NCI-H2029 (cell line): ENCODE measurements at places on chromosomes 3 and 15.

- DNase-seq: no peak
Observed at GRCh38 chr3:43759297-43759782, 68.6 kb downstream of the ABHD5 start.

- no peak for DNase-seq
Observed at GRCh38 chr3:84194029-84194428, 764.8 kb upstream of the CADM2 start.

DNA sequence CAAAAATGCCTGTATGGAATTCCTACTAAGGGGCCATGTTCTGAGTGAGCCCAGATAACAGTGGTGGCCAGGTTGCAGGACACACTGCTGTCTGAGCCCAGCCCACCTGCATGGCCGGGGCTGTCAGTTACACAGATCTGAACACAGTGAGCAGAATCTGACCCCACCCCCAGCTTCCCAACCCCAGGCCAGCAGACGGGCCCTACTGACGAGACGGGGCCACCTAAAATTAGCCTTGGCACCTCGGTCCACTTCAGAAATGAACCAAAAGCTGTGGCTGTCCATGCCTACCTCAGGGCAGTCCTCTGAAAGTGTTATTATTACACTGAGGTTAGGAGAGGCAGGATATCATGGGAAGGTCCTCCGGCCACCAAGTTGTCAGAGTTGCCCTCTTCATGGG, 51.8 kb downstream of the LMCD1 start:
- no peak for DNase-seq

DNA sequence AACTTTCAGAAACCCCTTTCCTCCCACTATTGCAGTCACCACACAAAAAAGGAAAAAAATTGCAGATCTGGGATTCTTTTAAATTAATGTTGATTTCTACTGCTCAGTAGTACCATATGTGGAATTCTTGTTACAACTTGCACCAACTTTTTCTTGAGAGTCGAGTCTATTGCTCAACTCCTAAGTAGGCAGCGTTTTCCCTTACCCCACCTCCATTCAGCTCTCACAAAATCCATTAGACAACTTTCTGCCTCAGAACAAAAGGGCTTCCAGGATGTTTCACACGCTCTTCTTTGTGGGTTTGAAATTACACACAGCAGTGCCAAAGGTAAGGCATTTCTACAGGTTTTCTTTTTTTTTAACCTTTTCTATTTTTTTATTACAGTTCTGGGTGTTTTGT, 179.5 kb downstream of the ANXA2 start:
- DNase-seq: no peak

DNA sequence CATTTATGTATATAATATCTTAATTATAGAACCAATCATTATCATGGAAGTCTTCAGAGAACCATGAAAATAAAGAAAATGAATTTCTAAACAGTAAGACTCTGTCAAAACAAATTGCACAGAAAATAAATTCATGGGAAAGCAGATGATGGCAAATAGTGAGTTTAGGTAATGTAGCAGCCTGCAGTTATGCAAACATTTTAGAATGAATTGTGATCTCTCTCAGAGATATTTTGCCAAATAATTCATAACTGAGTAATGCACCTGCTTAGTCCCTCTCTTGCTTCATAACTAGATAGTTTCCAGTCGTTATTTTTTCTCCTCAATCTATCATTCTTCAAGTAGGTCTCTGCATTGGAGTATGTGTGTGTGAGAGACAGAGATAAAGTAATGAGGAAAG, 492.7 kb upstream of the THBS1 start:
- DNase-seq: no peak

DNA sequence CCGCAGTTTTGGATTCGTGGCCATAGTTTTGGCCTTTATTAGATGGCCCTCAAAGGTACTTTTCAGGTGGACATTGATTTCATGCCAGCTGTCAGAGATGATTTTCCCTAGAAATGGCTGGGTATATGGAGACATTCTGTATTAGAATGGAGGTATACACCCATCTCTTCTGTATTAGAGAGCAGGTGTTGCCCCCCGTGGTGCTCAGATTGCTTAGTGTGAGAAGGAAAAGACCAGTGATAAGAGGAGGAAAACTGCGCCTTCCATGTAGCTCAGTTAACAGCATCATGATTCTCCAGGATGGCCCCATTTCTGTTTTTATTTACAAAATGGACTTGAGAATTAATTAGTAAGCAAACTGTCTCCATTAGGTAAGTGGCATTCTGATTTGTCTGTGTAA, 145.9 kb downstream of the IGF1R start:
- DNase-seq: no peak

- no peak for DNase-seq
Observed at GRCh38 chr3:128318275-128318941, 148.3 kb downstream of the DNAJB8 start.

- no peak for DNase-seq
Observed at GRCh38 chr3:15050405-15051092, 14.6 kb downstream of the MRPS25 start.

GRCh38 chr3:109188741-109189140, 52.2 kb downstream of the C3orf85 start:
- peak; percentile 11 for DNase-seq

DNA sequence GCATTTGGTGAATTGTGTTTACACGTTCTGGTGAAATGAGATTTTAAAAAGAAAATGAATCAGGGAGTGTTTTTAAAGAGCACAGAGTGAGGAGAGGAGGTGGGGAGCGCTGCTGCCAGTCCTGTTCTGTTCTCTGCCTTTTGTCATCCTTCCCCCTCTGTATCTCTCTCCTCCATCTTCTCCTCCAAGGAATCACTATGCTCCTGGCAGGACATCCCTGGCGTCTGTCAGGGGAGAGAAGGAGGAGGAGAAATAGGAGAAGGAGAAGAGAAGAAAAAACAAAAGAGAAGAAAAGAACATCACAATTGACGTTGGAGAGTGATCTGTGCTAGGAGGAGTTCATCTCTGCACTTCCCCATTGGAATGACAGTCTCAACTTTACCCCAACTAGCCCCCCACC, 627.6 kb upstream of the TBL1XR1 start:
- DNase-seq: no peak

GRCh38 chr3:100228247-100228646, 32.5 kb upstream of the TBC1D23 start:
- DNase-seq: no peak

- DNase-seq: peak; percentile 42
Observed at GRCh38 chr15:48191574-48192225, at the start of gene CTXN2. Gene CTXN2, plus strand, starts transcription at chr15:48191665. Its CDS starts 9,636 bp downstream, at chr15:48201301.

GRCh38 chr3:28114893-28115292, 126.5 kb upstream of the CMC1 start:
- DNase-seq: no peak

DNA sequence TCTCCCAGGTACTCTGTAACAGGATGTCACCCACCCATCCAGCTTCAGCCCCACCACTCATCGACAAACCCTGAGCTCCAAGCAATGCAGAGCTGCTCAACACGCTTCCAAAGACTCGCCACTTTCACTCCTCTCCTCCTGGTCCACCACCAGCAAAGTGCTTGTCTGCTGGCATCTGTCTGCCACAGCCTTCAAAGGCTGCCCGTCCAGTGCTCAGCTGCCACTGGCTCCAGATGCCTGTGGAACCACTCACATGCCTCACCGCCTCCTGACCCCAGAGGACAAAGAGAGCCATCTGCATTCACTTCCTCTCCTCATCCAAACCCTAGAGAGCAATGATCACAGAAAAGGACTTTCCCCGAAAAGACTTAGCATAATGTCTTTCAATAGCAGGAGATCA, 109.5 kb upstream of the OCA2 start:
- no peak for DNase-seq

DNA sequence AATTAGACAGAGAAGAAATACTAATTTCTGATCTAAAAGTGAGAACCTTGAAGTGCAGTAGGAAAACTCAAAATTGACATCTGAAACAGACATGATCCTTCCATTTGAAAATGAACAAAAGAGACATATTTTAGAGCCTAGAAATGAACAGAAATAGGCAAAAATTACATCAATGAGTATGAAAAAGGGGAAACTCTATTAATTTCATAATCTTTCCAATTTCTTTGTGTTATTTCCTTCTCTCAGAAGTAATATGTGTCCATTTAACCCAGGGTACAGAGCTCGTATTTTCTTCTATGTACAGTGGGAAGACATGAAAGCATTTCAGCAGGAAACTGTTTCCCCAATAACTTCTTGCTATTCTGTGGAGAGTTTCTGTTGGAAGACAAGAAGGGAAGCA, 263.1 kb downstream of the CGGBP1 start:
- no peak for DNase-seq
